ENCODE measurements at places on chromosomes 4 and X.

DNA sequence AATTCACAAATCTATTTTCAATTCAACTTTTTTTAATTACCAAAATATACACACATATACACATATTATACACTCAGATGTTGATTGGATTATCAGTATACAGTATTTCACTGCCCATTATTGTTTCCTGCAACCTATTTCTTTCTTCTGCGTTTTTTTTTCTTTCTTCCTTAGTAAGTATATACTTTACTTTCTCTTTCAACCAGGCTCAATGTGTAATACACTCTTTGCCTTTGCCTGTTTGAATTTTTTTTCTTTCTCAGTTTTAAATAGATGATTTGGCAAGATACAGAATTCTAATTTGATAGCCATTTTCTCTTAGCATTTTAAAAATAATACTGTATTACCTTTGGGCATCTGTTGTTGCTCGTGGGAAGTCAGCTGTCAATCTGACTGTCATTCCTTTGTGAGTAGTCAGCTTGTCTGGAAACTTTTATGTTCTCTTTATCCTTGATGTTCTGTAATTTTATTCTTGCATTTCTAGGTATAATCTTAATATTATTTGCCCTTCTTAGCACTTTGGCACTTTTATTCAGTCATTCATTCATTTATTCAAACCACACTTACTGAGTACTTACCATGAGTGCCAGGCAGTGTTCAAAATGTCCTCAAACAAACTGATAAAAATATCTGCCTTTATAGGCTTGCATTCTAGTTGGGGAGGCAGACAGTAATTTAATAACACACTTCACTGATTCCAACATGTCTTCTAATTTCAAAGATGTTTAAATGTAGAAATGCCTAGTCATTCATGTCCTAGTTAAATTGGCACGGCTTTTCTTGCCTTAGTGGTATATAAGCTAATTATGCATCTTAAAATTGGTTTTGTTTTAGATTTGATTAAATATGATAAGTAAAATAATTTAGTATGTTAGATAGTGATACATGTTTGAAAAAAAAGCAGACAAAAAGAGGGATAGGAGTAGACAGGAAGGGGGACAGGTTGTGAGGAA is 3.7 kb downstream of the USP38 start:
- no peak for DNase-seq

GRCh38 chrX:3962511-3963311 is 249.3 kb upstream of the PRKX start:
- DNase-seq = no peak

GRCh38 chrX:110172215-110172614 is 145.7 kb downstream of the AMMECR1 start:
- no peak for DNase-seq

DNA sequence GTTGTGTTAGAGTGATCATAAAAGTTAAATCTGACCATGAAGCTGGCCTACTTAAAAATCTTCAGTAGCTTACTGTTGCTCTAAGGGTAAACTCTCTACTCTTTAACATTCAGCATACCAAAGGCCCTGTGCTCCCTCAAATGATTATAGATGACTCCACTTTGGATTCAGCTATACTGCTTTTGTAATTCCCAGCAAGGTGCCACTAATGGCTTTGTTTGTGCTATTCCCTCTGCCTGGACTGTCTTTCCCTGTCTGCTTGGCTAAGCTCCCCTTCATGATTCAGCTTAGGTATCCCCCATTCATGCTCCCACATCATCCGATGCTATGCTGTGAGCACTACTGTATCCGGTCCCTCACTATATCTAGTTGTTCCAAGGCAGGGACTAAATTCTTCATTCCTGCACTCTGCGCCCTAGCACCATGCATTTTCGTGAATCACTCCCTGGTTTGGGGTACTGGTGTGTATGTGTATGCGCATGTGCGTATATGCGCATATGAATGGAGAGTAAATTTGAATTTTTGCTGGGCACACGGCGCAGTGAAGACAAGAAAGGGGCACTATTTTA is 453 bp upstream of the PBDC1 start:
- DNase-seq = no peak

- DNase-seq = no peak
Measured at GRCh38 chr4:41656572-41657520, 91.7 kb downstream of the PHOX2B start.

DNA sequence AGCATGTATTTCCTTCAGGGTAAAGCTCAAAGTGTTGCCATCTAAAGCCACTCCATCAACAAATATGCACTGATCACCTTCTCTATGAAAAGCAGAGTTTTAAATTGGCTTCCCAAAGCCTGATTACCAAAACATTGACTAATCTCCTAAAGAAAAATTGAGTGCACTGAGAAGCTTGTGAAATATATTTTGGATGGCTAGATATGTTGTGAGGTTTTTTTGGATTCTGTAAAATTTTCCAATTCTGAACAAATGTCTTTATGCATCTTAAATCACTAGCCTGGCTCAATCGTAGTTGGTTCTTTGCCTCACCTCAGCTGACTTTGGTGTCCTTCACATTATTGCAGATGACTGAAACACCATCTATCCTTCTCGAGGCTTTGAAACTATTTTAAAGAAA is 14.9 kb upstream of the EXOSC9 start:
- DNase-seq = no peak

DNA sequence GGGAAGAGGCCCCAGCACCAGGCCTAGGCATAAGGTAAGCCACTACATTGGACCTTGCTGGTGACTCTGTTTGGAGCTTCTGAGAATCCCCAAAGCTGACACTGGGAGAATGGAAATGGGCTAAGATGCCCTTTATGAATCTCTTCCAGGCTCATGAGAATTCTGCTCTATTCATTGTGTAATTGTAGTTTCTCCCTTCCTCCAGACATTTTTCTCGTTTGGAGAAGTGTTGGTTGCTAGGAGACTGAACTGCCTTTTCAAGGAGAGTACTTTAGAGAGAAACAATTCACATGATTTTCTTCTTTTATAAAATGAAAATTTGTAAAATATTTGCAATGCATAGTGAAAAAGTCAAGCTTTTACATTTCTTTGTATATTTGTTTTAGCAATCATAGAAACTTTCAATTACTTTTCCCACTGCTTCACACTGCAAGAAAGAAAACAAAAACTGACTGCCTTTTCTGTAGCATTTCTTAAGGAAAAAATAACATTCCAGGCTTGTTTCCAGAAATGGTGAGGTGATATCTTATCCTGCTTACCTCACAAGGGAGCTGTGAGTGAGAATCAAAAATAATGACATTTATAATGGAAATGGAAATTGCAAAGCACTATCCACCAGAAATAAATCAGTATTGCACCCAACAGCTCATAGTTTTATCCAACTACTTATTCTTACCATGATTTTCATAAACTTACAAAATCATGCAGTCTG is 24.9 kb upstream of the DCHS2 start:
- DNase-seq = no peak

GRCh38 chr4:76952656-76953582 is 3.4 kb downstream of the SEPTIN11 start:
- DNase-seq = no peak

Measured in stimulated activated CD4-positive, alpha-beta T cell treated with anti-CD3 and anti-CD28 coated beads, TNF-alpha, amount 100 ng/mL, for 24 hours (primary cell).